ENCODE measurements at places on chromosomes 3 and 15.

GRCh38 chr3:45253316-45253715 lies 27.2 kb upstream of the TMEM158 start:
- DNase-seq: no peak

DNA sequence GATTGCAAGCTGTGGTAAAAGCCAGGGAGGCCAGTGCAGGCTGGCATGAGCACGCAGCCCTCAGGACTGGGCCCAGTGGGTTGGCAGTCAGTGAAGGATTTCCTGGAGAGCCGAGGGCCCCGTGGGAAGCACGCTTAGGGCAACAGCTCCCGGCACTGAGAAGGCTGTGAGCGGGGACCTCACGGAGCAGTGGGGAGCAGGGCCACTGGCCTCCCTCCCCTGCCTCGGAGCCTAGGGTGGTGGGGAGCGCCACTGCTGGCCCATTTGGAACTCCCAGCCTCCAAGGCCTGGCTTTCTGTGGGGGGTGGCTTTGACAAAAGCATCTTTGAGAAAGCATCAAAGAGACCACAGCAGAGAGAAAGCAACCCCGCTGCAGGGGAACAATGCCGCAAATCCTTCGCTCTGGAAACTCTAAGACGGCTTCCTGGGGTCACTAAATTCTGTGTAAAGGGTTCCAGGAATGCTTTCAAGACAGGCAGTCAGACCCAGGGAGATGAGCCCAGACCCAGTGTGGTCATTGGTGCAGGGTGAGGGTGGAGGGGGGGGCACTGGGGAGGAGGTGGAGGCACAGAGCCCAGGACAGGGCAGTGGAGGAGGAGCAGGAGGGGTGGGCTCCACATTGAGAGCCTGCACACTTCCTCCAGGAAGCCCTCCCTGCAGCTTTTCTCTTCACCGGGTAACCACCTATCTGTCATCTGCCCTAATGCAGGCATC lies 9.5 kb upstream of the APBA2 start:
- DNase-seq: no peak

DNA sequence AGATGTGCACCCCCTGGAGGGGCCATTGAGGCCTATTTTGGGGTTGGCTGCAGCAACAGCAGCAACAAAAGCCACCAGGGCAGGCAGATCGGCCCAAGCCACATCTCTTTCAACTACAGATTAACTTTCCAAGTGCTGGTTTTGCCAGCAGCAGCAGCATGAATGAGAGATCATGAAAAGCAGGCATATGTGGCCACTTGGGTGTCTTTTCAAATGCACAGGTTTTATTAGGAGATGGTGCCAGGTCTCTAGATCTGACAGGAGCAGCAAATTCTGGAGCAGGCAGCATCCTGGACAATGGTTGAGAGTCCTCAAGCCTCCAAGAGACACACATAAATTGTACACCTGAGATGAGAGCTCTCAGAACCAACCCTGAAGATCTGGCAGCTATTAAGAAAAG lies 31.7 kb upstream of the CCDC66 start:
- DNase-seq: no peak

DNA sequence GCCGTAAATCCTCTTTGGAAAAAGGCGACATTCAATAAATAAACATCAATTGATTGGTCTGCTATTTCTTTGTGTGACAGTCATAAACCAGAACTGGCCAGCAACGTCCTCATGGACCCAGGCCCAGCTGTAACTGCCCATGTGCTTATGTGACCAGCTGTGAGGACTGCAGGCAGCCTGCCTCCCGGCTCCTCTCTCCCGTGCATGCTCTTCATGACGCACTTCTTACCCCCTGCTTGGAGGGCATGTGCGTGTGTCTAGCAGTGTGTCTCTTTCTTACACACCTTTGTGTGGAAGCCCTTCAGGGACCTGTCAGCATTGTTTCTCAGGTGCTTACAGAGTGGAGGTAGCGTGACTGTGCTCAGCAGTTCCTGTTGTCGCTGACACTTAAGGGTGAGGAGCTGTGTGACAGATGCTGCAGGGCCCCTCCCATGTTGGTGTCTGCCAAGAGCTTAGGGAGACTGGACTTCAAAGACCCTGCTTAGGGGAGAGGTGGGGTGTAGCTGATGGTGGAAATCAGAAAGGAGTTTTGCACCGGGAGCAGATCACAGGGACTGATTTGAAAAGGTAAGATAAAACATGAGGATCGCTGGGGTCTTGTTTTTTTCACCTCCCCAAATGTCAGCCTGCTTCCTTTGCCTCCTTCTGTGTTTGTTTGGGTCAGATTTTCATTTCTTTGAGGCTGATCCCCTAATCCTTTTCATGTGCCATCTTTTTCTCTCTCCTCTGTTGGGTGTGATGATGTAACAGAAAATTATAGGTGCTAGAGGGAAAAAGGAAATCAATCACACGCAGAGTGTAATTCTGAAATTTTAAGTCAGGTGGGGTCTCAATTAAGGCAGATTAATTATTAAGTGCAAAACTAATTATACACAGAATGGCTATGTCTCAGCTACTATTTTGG lies 2.1 kb downstream of the PODXL2 start:
- DNase-seq: no peak

- DNase-seq: no peak
Observed at GRCh38 chr3:14412831-14413380, 10.5 kb downstream of the SLC6A6 start.

GRCh38 chr15:57859130-57859685 lies 152.7 kb downstream of the POLR2M start:
- DNase-seq: no peak

DNA sequence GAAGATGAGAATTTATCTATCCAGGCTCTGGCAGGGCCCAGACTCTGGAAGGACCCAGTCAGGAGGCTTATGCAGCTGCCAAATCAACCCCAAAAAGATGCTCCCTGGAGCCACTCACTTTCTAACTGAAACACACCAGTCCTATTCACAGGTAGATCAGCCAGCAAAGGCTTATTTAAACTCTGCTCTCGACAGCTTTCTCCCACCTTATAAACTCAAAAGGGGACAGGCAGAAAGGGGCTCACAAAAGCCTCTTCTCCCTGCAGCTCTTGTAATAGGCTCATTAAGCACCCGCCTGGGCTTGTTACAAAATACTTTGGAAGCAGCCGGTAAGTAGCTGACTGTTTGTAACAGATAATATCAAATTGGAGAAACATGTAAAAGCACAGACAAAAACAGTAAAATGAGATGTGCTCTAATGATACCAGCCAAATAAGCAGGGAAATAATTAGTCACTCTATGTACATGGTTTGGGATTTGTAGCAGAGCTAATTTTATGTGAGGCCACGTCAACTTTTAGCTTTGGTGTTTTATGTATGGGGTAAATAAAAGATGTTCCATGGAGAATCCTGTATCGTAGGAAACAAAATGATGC lies 213.8 kb downstream of the NR2F2 start:
- no peak for DNase-seq

DNA sequence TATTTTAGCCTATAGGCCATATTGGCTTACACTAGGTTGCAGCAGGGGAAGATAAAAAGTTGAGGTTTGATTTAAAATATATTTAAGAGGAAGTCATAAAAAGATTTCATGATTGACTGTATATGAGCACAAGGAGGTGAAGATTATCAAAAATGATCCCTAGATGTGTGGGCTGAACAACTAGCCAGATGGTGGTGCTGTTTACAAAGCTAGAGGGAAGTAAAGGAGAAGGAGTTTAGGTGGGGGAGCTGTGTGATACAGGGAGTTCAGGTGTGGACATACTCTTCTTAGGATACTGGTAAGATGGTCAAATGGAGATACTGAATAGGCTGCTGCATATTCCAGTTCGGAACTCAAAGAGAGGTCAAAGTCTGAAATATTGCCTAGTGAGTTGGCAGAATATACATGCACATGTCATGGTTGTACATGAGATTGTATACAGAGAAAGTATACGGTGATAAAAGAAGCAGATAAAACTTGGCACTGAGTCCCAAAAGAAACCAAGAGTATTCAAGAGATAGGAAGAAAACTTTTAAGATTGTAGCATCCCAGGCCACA lies 727.8 kb downstream of the NLGN1 start:
- DNase-seq: no peak

DNA sequence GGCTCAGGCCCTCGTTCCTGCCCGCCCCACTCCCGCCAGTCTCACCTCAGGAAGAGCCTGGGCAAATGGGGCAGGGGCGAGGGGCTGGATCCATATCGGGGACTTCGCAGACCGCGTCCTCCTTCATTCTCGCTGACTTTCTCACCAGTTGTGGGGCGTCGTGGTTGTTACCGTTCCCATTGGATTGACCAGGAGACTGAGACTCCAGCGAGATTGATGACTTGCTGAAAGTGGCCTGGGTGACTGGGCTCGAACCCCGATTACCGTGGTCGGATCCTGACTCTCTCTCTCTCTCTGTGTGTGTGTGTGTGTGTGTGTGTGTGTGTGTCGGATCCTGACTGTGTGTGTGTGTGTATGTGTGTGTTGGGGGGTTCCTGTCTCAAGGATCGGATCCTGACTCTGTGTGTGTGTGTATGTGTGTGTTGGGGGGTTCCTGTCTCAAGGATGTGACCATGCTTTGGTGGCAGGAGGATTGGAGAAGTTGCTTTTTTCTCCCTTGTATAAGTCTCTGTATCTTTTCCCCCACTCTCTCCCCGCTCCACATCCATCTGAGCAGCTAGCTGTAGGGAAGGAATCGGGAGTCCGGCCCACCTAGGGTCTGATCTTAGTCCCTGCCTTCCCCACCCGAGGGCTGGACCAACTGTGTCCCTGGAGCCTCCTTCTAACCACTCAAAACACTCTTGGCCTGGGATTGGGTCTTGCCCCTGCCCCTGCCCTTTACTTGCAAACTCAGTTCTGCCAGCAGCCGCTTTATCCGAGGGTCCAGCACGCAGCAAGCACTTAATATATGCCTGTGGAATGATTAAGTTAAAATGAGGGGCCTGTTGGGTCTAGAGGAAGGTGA lies 603 bp downstream of the PLEKHO2 start:
- no peak for DNase-seq

GRCh38 chr3:100975714-100976113 lies 17.5 kb downstream of the ABI3BP start:
- no peak for DNase-seq

GRCh38 chr15:100115066-100115710 lies 226.6 kb downstream of the ADAMTS17 start:
- no peak for DNase-seq

- no peak for DNase-seq
Observed at GRCh38 chr15:47505712-47506328, 211.5 kb upstream of the SEMA6D start.

DNA sequence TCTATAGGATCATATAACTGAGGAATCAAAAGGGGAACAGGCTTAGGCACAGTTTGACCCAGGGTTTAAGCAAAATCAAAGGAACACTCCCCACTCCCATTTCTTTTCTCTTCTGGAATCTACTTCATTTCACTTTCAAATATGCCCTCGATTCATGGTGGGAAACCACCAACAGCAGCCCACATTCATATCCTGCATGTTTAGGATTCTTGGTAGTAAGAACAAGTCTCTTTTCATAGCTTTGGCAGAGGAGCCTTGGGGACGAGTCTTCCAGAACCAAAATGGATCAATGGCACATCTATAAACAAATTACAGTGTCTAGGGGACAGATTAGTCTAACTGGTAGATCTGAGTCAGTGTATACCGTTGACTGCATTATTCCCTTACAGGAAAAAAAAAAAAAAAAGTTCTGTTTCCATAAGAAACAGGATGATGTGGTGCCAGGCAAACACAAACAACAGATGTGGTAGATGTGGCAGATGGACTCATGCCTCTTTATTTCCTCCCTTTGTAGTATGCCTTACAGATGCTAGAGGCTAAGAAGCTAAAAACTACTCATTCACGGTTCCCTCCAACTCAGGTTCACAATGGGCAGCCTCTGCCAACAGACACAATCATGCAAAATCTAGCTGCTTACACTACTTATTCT lies 578.3 kb upstream of the ADAMTS9 start:
- no peak for DNase-seq

DNA sequence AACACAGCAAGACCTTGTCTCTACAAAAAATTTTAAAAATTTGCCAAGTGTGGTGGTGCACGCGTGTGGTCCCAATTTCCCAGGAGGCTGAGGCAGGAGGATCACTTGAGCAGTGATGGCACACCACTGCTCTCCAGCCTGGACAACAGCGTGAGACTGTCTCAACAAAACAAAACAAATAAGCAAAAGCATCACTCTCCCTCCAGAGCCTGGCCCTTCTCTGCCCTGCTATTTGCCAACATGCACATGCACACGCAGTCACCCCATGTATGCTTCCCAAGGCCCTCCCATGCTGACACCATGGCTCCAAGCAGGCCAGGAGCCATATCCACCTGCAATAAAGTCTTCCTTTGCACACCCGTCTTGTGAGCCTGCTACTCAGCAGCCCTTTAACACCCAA lies 2.1 kb downstream of the KIF9 start:
- DNase-seq: no peak

DNA sequence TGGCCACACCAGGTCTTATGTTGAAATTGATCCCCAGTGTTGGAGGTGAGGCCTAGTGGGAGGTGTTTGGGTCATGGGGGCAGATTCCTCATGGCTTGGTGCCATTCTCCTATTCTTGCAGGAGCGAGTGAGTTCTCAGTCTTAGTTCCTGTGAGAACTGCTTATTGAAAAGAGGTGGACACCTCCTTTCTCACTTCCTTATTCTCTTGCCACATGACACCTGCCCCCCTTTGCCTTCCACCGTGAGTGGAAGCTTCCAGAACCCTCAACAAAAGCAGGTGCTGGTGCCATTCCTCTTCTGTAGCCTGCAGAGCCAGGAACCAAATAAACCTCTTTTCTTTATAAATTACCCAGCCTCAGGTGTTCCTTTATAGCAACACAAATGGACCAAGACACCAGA lies 318.1 kb upstream of the MCTP2 start:
- no peak for DNase-seq

GRCh38 chr3:150216041-150216811 lies 191.9 kb upstream of the TSC22D2 start:
- DNase-seq: no peak

GRCh38 chr15:70523192-70523591 lies 240.2 kb downstream of the UACA start:
- DNase-seq: no peak

DNA sequence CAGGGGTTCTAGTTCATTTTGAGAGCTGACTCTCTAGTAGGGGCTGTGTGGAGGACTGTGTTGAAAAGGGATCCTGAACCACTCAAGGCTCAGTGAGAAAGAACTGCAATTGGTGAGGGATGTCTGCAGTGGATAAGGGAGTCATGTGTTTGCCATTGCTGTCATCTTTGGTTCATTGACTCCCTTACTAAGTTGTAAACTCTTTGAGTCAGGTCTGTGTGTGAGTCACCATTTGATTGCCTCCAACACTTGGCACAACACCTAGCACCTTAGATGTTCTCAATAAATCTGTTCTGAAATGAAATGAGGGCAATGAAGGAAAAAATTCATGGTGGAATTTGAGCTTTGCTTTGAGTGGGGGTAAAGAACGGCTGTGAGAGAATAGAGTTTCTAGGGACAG lies 51.7 kb downstream of the PLS1 start:
- no peak for DNase-seq

GRCh38 chr3:42819351-42819965 lies 10.2 kb downstream of the ACKR2 start:
- DNase-seq: no peak

- DNase-seq: no peak
Observed at GRCh38 chr3:183541738-183542137, 13.8 kb downstream of the KLHL6 start.

GRCh38 chr15:59484399-59484798 lies 46.4 kb downstream of the FAM81A start:
- DNase-seq: no peak

- DNase-seq: no peak
Observed at GRCh38 chr15:55909036-55909811, 84.2 kb downstream of the NEDD4 start.
